HuH-7 (cell line): ENCODE measurements at places on chromosomes 7 and 10.

DNA sequence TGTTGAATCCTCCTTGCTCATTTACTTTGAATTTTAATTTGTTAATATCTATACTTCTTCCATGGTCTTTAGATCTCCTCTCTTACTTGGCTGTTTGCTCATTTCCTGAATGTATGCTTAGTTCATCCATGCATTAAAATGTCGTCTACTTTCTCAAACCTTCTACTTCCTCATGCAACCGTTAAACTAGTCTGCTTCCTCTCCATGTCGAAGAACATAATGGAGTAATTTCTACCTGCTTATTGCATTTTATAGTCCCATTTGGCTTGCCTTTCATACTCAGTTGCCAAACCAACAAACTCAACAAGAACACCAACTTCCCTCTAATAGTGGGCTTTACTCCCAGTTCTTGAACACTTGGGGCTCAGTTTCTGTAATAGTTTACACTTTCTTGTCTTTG, 43.8 kb upstream of the SEMA3D start:
- no peak for DNase-seq

DNA sequence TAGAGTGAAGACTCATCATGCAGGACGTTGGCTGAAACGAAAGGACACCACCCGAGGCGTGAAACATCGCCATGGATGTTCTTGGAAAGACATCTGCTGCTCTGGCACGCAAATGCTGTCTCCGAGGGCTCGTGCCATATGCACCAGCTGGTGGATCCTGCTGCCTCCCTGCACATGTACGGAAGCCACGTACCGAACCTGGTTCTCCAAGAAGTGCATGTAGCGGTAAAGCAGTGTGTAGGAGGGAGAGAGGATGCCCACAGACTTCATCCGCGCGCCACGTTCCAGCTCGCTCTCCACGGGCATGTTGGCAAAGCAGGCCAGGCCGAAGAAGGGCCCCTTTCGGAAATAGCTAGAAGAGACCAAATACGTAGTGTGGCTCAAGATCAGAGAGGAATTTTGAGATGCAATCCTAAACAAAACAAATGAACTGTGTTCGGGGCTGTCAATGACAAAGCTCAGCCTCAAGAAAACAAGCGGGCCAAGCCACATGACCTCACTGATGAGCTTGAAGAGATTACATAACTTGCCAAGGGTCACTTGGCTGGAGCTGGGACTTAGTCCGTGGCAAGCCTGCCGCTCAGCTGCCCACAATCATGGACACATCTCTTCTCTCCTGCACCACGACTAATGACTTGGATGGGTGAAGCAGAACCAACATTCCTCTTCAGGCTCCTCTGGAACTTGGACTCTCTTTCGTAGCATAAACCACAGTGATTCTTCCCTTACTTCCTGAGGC, 16.5 kb downstream of the DENND11 start:
- DNase-seq: no peak

- DNase-seq: no peak
Observed at GRCh38 chr7:135151533-135151932, 3.7 kb downstream of the TMEM140 start.

GRCh38 chr7:29359482-29360093, 165.0 kb downstream of the CHN2 start:
- DNase-seq: no peak

- DNase-seq: no peak
Observed at GRCh38 chr7:128099204-128099671, 68.0 kb upstream of the LRRC4 start.

GRCh38 chr10:131226446-131227162, 84.9 kb downstream of the TCERG1L start:
- no peak for DNase-seq

- DNase-seq: no peak
Observed at GRCh38 chr7:61576-62360, 130.6 kb upstream of the FAM20C start.

DNA sequence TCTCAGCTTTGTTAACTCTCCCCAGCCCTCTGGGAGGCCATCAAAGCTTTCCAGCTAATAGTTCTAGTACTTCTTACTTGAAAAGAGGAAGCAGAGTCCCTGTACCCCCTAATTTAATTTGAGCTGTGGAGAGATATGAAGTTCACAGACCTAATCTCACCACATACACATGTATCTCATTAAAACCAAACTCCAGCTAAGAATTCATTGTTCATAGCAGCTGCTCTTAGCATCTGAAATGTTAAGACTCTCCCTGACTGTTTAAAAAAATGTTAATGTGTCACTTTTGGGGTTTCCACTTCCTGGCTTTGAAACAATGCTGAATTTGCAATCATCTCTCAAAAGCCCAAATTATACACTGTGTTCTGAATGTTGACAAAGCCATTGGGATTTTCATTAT, 16.2 kb upstream of the MRC1 start:
- no peak for DNase-seq

- no peak for DNase-seq
Observed at GRCh38 chr7:9939176-9939575, 1034.5 kb upstream of the PHF14 start.

DNA sequence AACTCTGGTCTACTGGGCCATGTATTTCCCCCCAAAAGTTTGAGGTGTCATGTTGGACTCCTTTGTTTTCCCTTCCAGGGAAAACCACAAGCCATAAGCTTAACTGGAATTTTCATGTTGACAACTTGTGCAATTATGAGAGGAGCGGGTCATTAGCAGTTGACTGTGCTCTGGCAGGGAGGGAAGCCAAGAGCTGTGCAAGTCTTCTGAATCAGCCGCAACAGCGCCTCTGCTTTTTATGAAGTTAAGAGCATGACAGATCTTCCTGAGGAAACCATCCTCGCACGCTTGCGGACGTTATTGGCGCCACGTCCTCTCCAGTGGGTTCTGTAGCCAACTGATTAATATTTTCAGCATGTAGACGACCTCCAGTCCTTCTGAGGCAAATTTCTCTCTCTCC, 148.7 kb upstream of the MKI67 start:
- DNase-seq: no peak

GRCh38 chr10:11468126-11468742, 143.2 kb downstream of the USP6NL start:
- no peak for DNase-seq

DNA sequence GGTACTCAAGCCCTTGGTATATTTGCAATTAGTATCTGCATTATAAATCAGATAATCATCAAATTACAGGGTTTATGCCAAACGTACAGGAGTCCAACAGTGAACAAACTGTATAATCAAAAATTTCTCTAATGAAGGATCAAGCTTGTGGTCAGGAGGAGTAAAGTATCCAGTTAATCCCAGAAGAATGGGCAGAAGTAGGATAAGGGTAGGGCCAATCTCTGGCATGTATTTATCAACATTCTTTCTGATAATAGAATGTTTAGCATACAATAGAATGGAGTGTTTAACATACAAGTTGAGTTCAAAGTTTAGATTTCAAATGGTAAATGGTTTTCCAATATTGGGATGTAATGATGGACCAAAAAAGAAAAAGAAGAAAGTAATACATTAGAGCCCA, 103.0 kb downstream of the CALD1 start:
- DNase-seq: no peak

- DNase-seq: no peak
Observed at GRCh38 chr7:7773334-7774309, 55.2 kb upstream of the RPA3 start.

DNA sequence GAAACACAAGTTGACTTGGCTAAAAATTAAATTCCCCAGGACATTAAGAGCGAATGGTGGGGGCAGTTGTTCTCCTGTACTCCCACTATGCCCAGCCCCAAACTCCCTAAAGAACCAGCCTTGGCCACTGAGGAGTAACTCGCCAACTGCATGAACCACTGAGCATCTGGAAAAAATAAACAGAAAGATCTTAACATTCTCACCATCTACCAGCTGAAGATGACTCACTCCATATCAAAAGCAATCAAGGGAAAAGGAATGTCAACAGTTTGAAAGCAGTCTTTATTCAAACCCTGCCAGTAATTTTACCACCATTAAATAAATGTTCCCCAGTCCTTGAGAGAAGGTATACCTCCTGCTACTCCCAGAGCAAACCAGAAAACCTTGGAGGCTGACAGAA, 45.4 kb downstream of the CTTNBP2 start:
- no peak for DNase-seq
